ENCODE measurements at places on chromosomes 4 and X.

- no peak for DNase-seq
Observed at GRCh38 chr4:122815248-122815647, 11.4 kb upstream of the FGF2 start.

DNA sequence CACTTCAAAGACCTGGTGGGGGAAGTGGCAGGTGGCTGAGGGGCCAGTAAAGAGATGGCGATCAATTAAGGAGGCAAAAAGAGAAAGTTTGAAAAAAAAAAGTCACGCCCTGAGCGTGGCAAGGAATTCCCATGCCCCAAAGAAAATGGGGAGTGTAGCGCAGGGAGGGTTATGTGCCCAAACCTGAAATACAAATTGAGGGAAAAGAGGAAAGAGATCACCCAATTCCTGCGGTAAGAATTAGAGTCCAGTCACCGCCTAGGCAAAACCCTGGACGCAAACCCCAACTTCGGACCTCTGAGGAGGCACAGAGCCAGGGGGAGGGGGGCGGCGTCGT, 595 bp downstream of the ENOX2 start:
- DNase-seq, result no peak

GRCh38 chrX:31223817-31224216, 152.0 kb upstream of the FTHL17 start:
- no peak for DNase-seq

DNA sequence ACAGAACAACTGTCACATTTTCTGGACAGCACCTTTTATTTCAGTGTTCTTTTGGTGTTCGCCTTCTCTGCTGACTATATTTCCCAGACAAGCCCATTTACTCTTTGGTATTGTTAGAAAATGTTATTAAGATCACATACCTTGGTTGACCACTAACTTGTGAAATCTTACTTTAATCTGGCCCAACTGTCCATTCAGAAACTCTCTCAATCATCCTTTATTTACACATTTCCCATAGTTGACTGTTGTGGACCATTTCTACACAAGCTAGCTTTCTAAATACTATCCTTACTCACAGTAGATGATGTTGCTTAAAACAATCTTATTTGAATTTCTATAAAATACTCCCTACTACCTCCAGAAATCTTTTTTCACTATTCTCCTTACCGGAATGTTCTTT, 64.7 kb downstream of the QRFPR start:
- no peak for DNase-seq

GRCh38 chrX:112837531-112837930, 3.1 kb downstream of the AMOT start:
- DNase-seq, result no peak

GRCh38 chr4:58275856-58276255, 1165.7 kb upstream of the IGFBP7 start:
- DNase-seq, result no peak

DNA sequence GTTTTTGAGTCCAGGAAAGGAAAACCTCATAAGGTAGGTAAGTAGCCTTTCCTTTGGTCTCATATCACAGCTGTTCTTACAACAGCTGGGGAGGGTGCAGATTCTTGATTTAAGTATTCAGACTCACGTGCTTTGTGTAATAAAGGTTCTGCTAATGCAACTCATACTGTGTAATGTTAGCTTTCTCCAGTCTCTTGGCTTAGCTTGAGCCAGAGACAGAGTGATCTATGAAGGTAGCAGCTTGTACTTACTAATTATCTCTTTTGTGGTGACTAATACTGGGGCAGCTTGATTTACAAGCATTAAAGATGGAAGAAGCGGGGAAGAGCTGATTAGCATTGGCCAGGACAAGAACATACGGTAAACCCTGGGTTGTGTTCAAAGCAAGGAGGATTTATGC, 80.3 kb downstream of the LNX1 start:
- DNase-seq, result no peak

Data from GM12891 (cell line).